Activated CD4-positive, alpha-beta T cell treated with anti-CD3 and anti-CD28 coated beads, Interleukin-2, amount 50 U/mL, for 16 hours (primary cell): ENCODE measurements at places on chromosomes 16 and 17.

DNA sequence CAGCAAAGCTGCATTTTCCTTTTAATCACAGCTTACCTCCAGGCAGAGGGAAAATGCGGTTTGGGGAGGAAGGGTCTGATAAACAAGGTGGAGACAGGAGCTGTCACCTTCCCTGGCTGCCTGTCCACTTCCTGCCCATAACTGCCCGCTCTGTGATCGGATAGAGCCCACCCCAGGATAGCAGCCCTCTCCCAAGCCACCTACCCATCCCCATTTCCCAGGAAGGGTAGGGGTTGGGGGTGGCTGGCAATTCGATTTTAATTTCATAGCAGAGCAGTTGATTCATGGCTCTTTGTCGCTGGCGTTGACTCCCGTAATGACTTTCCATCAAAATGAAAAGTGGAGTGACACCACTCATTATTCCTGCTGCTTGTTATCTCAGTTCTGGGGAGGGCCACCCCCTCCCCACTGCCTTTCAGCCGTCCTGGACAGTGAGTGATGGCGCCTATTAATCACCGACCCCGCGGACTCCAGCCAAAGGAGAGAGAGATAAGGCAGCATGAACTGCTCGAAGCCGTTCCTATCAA lies 11.2 kb downstream of the CDK5RAP3 start:
- DNase-seq = no peak

DNA sequence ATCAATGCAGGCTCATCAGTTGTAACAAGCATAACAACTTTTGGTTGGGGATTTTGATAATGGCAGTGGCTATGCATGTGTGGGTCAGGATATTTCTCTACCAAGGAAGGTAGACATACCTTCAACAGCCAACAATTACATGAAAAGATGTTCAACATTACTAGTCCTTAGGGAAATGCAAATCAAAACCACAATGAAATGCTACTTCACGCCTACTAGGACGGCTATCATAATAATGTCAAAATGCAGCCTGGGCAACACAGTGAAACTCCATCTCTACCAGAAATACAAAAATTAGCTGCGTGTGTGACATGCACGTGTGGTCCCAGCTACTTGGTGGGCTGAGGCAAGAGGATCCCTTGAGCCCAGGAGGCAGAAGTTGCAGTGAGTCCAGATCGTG lies 7.3 kb upstream of the SLC5A10 start:
- DNase-seq = no peak

DNA sequence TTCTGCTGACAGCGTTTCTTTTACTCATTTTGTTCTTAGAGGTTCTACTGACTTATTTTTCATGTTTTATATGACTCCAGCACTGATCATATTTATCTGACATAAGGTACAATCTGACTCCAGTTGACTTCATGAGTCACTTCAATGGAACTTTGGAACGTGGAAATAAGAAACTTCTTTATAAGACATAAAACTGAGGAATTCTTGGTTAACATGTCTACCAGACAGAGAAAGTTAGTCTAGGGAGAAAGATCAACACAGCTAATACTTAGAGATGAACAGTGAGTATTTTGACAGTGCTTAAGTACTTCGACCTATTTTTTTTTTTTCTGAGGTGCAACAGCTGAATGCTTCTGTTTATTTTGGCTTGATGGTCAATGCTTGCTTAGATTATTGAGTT lies 679.5 kb downstream of the KCNJ2 start:
- no peak for DNase-seq

- DNase-seq = no peak
These were observed 56.0 kb downstream of the CYB5D2 start for GRCh38 chr17:4198995-4199394.

DNA sequence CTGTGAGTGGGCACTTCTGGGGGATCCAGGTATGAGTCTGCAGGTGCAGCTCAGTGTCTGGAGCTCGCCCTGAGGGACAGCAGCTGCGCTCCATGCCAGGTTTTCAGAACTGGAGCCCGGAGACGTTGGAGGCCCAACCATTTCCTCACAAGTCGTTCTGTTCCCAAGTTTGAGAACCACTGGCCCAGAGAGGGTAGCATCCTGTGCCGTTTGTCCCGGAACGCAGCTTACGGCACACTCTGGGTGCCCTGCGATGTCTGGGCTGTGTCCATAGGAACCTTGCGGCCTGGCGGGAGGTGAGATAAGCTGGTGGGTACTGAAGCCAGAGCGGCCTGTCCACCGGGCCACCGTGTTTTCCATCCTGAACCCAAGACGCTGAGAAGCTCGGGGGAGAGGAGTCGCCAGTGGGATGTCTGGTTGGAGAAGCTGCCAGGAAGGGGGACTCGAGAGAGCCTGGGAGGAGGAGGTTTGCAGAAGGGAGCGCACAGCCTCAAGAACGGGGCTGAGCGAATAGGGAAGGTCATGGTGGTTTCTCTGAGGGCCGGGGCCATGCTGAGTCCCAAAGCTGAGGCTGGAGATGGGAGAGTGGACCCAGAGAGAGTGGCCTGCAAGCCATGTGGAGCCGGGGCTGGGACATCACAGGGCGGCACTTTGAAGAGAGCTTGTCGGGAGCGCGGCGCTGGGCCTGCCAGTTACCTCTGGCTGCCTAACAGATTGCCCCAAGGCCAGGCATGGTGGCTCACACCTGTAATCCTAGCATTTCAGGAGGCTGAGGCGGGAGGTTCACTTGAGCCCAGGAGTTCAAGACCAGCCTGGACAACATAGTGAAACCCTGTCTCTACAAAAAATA lies 211.0 kb upstream of the GSE1 start:
- DNase-seq = no peak

DNA sequence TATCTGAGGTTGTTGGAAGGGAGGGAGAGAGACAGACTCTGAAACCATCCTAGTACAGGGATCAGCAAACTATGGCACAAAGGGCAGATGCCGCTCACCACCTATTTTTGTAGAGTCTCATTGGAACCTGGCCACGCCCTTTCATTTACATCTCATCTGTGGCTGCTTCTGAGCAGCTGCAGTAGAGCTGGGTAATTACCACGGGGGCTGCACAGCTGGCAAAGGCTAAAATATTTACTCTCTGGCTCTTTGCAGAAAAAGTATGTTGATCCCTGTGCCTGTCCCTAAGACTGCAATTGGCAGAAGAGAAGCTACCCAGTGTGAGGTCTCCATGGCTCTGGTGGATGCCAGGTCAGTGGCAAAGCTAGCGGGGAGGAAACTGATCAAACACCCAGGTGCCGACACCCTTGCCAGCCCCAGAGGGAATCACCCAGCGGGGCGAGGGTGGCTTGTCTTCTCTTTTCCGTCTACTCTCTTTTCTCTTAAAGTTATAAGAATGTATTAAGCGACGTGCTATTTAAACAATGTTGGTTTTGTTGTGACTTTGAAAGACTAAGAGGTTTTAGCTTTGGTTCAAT lies 14.0 kb downstream of the CEP295NL start:
- no peak for DNase-seq

- peak; percentile 66 for DNase-seq
These were observed 24.3 kb upstream of the RFFL start for GRCh38 chr17:35087731-35088355.

DNA sequence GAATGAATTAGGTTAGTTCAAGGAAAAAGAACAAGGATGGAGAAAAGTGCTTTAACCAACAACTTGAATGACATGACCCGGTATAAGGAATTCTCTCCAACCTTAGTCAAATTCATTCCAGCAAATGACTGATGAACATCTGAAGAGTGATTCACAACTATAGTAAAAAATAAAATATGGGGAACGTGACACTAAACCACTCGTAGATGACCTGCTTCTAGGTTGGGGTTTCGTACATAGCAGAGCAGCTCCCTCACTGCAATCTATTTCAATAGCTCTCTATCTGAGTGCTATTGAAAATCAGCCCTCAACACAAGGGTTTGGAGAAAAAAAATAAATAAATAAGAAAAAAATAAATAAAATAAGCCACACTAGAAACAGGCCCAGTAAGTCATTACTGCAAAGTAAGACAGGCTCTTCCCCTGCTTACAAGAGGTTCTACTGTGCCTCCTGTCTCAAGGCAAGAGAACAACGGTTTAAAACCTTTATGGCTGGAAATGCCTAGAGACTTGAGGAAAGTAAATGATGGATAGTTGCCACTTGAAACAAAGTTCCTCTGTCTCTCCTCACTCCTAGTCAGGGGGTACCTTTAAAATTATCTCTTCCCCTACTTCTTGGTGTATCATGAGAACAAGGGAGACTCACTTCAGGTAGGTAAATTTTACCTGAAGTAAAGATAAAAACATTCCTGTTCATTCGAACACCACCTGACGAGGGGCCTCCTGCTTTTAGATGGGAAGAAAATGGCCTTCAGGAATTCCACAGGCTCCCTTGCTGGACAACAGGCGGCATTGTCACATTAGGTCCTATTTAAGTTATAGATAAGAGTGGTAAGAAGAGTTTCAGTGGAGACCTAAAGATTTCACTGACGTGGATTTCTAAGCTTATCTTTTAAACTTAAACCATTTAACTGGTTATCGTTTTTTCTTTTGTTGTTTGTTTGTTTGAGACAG lies 20.5 kb downstream of the COG7 start:
- no peak for DNase-seq

GRCh38 chr17:46151762-46152161 lies 41.5 kb downstream of the KANSL1 start:
- DNase-seq = no peak

DNA sequence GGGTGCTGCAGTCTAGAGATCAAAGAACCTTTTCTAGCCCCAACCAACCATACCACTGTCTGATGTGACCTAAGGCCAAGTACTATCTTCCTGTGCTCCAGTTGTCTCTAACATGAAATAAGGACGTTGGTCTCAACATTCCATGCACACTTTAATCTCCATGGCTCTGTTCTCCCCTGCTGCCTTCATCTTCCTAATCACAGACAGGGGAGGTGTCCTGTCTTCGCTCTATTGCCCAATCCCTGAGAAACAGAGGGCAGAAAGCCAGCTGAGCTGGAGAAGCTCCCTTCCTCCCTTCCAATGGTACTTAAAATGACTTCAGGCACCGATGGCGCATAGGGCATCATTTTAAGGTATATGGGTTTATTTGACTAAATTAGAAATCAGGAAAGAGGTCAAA lies 148.9 kb upstream of the GNAO1 start:
- DNase-seq = no peak

- no peak for DNase-seq
These were observed 33.0 kb downstream of the ANKFN1 start for GRCh38 chr17:56186222-56186786.

DNA sequence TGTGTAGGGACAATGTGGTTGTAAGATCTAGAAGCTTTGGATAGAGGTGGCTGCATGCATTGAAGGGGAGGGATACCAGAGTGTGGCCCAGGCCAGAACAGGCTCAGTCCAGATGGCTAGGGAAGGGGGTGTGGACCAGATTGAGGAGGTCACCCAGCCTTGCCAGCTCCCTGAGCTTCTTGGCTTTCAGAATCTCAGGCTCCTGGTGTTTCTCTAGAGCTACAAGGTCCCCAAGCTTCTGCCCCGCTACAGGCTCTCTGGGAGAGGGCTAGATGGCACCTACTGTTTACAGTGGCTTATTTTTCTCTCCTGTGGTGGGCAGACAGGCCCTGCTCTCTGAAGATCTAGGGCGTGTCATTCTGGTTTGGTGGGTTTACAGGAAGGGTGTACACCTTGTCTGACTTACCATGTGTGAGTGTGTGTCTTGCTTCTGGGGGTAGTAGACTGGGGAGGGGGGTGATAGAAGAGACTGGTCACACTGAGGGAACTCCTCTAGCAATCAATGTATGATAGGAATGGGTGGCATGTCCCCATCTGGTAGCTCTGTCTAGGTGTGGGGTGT lies 1.1 kb downstream of the RARA start:
- no peak for DNase-seq

- no peak for DNase-seq
These were observed 211.0 kb upstream of the MAF start for GRCh38 chr16:79811541-79811940.

DNA sequence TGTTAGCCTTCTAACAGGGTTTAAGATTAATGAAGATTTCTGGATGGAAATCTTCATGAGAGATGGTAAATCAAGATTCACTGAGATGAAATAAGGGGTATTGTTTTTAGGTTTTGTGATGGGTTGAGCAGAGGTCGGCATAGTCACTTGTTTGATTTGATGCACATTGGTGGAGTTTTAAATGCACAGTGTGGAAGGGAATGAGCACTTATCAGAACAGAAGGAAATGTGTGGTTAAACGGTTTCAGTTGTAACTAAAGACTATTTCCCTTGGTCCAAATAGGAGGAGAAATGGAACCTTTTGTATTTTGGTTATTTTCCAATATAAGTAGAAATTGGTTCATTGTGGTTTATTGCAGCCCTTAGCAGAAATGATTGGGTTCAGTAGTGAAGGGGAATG lies 34.1 kb downstream of the CBFB start:
- no peak for DNase-seq

GRCh38 chr17:77880711-77881450 lies 77.6 kb upstream of the TNRC6C start:
- DNase-seq = no peak

DNA sequence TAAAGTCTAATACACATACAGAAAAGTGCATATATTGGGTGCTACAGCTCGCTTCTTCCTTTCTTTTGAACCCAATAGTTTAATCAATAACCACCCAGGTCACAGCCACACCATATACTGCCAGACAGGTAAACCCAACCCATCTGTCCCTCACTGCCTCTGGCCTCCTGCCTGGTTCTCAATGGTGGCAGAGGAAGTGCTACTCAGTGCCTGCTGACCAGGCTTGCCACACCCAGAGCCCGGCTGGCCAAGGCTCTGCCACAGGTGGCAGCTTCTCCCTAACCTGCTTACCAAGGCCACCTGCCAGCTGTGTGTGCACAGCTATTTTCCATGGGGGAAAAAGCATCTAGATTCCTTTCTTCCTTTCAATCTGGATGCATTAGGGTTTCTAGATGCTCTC lies 584 bp downstream of the PMP22 start:
- DNase-seq = no peak

GRCh38 chr16:77965346-77965745 lies 57.0 kb upstream of the CLEC3A start:
- no peak for DNase-seq

DNA sequence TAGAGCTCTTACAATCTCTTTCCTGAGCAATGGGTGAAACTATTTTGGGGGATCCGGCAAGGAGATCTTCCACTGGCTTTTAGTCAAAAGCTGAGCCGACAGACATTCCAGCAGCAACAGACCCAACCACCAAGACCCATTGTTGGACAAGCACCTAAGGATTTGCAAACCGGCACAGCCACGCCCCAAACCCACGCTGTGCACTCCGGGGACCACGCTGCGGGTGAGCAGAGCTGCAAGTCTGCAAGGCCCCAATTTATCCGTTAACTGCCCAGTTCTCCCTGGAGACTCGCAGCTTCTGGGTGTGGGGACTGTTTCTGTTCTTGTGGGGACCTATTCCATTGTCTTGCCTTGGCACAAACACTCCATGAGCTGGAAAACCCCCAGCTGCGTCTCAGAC lies 45.9 kb downstream of the C16orf95 start:
- DNase-seq = no peak
